ENCODE measurements at places on chromosomes 5 and 9.

DNA sequence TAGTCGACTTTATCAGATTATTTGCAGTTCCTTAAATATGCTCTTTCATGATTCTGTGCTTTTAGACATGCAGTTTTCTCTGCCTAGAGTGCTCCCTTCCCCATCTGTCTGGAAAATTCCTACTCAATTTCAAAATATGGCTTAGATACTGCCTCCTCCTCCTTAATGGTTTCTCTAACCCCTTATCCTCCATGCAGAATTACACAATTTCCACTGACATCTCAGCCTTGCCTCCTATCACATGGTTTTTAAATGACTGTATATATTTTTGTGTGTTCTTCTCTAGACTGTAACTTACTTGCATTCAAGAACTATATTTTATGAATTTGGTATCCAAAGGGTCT, 85.2 kb downstream of the SLC44A1 start:
- ATAC-seq = no peak

GRCh38 chr9:114450181-114450580, 55.1 kb downstream of the WHRN start:
- no peak for ATAC-seq

- no peak for ATAC-seq
Measured at GRCh38 chr9:97271292-97271691, 36.2 kb upstream of the CCDC180 start.

GRCh38 chr5:3778000-3778550, 182.4 kb downstream of the IRX1 start:
- no peak for ATAC-seq

DNA sequence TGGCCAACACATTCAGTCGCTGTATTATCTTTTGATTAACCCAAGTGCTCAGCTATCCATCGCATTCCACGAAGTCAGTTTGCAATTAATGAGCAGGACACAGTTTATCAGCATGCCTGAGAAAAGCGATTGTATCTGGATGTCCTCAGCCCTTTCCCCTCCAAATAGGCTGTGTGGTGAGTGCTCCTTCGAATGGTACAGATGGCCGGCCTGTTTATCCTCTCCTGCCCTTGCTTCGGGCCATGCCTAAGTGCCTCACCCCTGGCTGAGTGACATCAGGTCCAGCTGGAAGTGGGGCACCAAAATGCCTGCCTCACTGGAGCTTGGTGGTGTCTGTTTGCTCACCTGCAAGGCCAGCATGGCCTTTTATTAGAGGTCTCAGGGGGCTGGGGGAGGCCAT, 317.3 kb downstream of the GADD45G start:
- ATAC-seq = no peak

DNA sequence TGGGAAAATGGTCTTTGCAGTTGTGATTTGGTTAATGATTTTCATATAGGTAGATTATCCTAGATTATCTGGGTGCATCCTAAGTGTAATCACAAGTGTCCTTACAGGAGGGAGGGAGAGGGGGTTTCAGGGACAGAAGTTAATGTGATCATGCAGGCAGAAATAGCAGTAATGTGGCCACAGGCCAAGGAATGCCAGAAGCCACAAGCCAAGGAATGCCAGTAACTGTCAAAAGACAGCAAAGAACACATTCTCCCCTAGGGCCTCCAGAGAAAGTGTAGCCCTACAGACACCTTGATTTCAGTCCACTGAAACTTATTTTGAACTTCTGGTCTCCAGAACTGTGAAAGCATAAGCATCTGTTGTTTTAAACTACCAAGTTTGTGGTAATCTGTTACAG, 2074.5 kb downstream of the MAT2B start:
- ATAC-seq = no peak

DNA sequence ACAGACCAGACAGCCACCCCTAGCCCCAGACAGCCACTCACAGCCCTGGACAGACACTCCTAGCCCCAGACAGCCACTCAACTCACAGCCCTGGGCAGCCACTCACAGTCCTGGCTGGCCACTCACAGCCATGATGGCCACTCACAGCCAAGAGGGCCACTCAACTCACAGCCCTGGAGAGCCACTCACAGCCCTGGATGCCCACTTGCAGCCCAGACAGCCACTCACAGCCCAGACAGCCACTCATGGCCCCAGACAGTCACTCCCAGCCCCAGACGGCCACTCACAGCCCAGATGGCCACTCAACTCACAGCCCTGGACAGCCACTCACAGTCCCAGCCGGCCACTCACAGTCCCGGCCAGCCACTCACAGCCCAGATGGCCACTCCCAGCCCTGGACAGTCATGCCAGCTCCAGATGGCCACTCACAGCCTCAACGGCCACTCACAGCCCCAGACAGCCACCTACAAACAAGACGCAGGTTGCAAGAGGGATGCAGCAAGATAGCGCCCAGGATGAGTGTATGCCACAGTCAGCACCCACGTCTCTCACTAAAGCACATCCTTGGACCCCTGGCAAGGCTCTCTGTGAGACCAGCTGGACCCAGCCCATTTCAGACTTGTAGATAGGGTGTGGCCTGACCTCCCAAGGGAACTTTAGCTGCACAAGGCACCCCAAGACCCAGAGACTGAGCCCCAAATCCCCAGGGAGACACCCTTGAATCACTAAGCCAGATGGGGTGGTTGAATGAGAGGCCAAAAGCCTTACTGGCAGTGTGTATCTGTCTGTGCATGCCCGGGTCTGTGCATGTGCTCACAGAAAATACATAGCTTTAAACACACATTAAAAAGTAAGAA, 22.4 kb downstream of the ZDHHC11B start:
- no peak for ATAC-seq

- ATAC-seq = no peak
Measured at GRCh38 chr5:90519081-90519480, 10.3 kb downstream of the LYSMD3 start.

DNA sequence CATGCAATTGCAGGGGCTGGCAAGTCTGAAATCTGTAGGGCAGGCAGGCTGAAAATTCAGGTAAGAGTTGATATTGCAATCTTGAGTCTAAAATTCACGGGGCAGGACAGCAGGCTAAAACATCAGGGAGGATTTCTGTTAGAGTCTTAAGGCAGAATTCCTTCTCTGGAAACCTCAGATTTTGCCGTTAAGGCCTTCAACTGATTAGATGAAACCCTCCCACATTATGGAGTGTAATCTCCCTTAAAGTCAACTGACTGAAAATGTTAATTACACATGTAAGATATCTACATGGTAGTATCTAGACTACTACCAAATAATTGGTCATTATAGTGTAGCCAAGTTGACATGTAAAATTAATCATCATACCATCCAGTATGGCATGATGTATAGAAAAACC, 3.1 kb upstream of the ZNF169 start:
- ATAC-seq = no peak

DNA sequence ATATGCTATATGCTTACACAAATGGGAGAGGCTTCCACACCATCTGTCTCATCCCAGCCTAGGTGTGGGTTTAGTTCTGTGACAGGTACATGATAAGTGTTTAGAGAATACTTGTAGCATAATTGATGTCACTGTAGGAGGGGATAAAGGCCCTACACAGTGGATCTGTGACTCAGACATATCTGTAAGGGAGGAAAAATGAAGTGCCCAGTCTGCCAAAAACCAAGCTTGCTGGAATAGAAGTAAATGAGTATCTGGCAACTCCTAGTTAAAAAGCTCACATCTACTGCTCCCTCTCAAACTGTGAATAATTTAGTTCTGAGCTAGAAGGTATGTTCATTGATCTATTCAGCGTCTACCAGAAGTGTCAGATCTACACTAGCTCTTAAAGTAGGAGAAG, 38.9 kb upstream of the FAM174A start:
- ATAC-seq = no peak

DNA sequence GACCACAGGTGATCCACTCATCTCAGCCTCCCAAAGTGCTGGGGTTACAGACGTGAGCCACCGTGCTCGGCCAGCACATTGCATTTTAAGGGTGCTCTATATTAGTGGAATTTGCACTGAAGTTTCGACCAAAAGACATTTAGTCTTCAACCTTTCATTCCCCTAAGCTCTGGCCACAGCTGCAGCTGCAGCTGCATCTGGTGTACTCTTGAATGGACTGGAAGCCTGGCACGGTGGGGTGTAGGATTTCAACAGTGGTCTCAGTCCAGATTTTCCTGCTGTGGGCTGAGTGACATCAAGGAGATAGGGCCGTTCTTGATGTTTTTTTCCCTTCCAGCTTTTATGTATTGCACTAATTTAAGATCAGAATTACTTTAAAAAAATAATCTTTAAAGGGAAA, 255.2 kb downstream of the PDZD2 start:
- no peak for ATAC-seq

DNA sequence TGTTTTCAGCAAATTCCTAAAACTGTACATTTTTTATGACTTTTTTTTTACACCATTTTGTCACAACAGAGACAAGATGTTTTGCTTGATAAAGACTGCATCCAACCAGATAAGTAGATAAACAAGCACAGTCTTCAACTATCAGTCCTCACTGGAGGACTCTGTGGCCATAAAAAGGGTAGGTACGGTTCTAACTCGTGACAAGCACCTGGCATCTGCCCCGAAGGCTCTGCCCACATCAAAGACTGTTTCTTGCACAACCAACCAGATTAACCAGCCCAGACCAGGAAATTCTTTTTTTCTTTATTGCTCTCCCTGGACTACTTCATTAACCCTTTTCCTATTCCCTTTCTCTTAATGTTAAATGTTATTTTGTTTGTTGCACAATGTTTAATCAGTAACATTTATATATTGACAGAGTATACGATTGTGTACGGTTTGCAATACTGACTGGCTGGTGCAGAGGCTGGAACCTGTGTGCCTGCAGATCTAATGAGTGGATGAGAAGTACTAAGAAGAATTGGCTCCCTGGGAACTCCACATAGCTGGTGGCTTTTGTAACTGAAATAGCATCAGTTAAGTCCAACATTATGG, 74.1 kb downstream of the SERINC5 start:
- peak; percentile 64 for ATAC-seq

DNA sequence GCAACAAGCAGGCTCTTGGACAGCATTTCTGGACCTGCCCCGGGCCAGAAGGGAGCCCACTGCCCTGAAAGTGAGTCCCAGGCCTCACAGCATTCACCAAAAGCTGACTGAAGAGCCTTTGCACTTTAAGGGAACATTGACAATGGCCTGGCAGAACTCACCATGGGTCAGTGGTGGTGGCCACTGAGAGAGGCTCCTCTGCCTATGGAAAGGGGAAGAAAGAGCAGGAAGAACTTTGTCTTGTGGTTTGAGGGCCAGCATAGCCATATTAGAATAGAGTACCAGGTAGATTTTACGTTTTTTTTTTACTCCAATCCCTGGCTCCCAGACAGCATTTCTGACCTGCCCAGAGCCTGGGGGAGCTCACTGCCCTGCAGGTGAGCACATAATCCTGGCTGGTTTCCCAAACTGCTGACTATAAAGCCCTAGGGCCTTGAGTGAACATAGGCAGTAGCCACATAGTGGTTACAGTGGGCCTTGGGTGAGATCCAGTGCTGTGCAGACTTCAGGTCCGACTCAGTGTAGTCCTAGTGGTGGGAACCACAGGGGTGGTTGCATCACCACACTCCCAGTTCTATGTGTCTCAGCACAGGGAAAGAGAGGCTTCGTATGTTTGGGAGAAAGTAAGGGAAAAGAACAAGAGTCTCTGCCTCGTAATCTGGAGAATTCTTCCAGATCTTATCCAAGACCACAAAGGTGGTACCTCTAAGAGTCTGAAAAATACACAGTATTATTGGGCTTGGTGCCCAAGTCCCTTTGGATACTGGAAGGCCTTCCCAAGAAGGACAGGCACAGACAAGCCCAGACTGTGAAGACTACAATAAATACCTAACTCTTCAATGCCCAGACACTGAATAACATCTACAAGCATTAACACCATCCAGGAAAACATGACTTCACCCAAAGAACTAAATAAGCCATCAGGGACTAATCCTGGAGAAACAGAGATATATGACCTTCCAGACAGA, 89.5 kb downstream of the TSSK1B start:
- no peak for ATAC-seq

- no peak for ATAC-seq
Measured at GRCh38 chr5:150144879-150145278, 10.8 kb downstream of the PDGFRB start.

DNA sequence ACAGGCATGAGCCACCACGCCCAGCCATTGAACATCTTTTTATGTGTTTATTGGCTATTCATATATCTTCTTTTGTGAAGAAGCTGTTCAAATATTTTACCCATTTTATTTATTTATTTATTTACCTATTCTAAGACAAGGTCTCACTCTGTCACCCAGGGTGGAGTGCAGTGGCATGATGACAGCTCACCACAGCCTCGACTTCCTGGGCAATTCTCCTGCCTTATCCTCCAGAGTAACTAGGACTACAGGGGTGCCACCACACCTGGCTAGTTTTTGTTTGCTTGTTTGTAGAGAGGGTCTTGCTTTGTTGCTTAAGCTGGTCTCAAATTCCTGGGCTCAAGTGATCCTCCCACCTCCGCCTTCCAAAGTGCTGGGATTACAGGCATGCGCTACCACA, 33.5 kb downstream of the NAIF1 start:
- ATAC-seq = no peak

DNA sequence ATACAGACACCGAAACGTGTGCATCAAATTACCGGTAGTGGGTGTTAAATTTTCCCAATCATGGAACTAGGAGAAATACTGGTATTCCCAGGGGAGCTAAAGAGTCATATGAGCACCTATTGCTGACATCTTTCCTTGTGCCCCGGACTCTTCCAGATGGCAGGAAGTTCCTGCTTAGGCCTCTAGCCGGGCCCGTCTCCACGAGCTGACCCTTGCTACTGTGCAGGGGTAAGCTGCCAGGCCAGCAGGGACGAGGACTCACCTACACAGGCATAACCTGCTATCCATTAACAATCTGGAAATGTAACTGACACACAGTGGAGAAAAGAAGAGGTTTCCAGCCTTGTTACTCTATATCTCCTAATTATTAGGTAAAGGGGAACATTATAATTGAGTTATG, 16.2 kb upstream of the SSBP2 start:
- no peak for ATAC-seq

DNA sequence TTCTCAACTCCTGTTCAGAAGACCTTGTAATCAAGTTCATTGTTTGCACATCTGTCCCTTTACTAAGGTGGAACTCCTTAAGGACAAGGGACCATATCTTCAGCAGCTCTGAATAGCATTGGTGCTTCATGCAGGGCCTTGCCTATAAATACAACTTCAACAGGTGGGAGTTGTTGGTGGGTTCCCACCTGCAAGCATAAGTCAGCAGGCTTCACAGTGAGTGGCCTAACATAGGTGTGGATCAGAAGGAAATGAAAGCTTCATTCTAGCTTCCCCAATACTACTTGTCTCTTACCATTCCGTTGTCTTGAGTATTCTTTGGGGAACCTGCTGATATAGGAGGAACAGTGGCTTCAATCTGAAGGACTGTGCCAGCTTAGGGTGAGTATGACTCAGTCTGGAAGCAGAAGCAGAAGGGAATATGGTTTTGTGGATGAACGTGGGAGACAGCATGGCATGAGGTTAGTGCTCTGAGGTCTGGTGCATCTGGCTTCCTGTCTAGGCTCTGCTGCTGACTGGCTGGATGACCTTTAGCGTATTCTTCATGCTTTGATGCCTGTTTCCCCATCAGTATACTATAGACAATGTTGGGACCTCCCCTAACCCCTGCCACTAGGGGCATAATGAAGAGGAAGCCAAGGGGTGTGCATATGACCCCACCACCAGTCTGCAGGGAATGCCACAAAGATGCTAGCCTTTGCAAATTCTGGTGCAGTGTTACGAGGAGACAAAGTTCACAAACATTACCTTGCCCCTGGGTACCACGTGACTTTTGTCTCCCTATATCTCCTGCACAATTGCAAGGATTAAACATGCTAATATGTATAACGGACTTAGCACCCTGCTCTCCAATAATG, 192.3 kb downstream of the PALM2AKAP2 start:
- ATAC-seq = peak; percentile 23
